ENCODE measurements at places on chromosomes 1 and 21.

DNA sequence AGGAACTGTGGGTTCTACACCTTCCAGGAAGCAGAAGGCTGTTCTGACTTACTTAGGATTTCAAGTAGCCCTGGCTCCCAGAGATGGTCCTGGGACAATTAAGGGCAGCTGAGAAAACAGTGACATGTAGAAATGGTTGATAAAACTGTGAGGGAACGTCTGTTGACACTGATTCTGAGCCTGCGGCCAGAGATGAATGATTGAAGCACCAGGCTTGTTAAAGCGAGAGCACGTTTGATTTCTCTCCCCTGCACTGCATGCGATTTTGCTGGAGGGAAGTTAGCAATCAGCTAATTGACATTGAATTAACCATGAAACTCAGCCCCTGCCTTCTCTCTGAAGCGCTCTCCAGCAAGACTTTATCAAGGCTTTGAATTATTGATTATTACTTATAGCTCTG is 29.9 kb upstream of the POU3F1 start:
- no peak for DNase-seq

GRCh38 chr1:31401241-31401640 is 11.8 kb upstream of the SERINC2 start:
- no peak for DNase-seq

- DNase-seq: no peak
These were observed 201.0 kb downstream of the HS2ST1 start for GRCh38 chr1:87115317-87115890.

- no peak for DNase-seq
These were observed 42.6 kb downstream of the RSPH1 start for GRCh38 chr21:42453224-42453985.

GRCh38 chr1:212237651-212238050 is 47.6 kb upstream of the PPP2R5A start:
- no peak for DNase-seq

DNA sequence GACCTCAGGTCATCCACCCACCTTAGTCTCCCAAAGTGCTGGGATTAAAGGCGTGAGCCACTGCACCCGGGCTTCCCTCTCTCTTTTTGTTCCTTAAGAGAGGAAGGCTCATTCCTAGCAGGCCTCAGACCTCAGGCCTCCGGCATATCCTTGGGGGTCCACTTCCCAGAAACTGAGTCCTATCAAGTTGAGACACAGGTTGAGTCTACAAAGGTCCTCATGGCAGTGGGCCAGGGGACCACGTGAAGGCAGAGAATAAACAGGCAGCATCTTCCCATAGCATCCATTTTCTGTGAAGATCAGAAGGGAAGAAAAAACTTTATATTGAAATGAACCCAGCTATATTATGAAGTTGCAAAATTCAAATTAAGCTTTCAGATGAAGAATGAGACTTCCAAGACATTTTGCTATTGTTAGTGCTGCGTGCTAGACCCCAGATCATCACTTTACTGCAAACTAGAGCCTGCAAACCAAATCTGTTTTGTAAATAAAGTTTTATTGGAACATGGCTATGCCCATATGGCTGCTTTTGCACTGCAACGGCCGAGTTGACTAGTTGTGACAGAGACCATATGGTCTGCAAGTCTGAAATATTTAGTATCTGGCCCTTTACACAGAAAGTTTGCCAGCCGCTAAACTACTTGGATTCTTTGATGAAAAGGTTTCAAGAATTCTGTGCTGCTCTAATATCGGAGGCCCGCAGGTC is 3.5 kb upstream of the CELA2A start:
- no peak for DNase-seq

DNA sequence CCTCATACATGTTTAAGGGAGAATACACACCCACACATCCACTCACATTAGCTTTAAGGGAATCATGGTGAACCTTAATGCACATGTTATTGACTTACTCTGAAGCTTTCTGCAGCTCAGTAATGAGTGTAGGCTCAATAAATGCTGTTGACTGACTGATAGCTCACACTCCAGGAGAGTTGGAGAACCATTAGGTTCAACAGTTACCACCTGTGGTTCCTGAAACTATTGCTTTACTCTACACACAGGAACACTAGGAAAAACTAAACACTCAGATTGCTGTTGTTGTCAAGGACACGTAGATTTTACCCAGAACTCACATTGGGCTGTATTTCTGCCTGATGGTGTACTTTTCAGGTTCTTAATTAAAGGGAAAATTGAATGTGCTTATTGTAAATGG is 37.3 kb downstream of the ZC3H11B start:
- DNase-seq: no peak

DNA sequence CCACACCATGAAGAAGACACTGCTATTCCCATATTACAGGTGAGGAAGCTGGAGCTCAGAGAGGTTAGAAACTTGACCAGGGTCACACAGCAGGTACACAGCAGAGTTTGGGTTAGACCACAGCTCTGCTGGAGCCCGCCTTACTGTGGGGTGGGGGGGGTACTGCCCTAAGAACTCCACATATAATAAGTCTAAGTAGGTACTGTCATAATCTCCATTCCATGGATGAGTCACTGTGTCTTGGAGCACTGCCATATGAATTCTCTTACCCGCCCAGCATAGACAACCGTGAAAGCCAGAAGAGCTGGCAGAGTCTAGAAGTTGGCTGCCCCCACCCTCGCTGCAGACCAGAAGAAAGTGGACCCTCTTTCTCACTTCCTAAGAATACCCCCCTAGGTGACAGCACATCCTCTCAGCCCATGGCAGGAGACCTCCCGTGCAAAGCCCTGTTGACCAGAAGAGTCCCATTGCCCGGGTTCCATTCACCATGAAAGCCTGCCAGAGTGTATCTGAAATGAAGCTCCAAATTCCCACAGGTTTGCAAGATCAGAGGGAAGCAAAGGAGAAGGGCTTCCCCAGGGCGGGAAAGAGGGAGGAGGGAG is 5.2 kb upstream of the PLA2G2D start:
- peak; percentile 40 for DNase-seq

- no peak for DNase-seq
These were observed 17.2 kb downstream of the ATP1A1 start for GRCh38 chr1:116390195-116390594.

DNA sequence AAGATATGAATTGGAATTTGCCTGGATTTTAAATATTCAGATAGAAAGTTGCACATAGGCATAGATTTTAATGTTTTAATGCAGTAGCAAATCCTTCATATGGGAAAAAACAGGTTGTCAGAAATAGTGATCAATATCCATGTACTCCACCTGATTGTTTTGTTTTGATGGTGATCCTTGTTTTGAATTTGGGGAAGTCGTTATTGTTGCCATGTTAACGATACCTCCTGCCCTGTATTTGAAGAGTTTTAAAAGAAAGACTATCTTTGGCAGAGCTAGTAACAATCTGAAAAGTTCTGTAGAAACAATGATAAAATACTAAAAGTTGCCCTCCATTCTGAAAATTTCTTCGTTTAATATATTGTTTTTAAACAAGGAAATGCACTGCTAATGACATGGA is 1.1 kb downstream of the CEP350 start:
- peak; percentile 19 for DNase-seq

- DNase-seq: no peak
These were observed 497.7 kb downstream of the NPHP4 start for GRCh38 chr1:5494518-5494917.

DNA sequence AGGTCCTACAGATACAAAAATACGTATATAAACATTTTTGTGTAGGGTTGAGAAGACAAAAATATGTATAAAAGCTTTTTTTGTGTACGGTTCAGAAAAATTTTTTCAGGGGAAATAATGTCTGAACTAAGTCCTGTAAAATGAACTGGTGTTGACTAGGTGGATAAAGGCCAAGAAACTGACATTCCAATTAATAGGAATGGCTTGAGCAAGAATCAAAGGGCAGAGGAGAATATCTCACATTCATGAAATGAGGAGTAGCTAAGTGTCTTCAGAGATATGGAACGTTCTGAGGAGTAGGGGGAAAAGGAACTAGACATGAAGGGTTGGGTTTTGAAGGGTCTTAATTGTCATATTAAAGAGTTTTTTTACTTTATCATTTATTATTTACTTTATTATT is 231.2 kb downstream of the DENND1B start:
- DNase-seq: no peak

- DNase-seq: no peak
These were observed 10.7 kb downstream of the CASQ2 start for GRCh38 chr1:115757856-115758255.

DNA sequence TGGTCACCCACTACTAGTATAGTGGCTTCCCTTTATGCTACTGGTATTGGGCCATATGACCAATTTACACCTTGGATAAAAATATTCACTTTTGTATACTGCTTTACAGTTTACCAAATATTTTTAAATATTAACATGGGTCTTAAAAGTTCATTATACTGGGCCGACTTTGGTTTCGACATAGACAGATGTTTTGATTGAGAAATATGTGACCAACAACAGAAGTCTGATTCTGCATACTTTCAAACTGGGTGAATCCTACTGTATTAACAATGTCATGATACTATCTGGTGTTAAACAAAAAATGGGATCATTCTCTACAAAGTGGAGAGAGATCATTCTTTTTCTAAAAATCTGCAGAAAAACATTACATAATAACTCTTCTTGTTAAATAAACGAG is 134.8 kb downstream of the AKT3 start:
- DNase-seq: no peak

- no peak for DNase-seq
These were observed 49.7 kb downstream of the MYSM1 start for GRCh38 chr1:58650141-58650540.

GRCh38 chr1:17045634-17046333 is 8.0 kb downstream of the SDHB start:
- DNase-seq: peak; percentile 59

DNA sequence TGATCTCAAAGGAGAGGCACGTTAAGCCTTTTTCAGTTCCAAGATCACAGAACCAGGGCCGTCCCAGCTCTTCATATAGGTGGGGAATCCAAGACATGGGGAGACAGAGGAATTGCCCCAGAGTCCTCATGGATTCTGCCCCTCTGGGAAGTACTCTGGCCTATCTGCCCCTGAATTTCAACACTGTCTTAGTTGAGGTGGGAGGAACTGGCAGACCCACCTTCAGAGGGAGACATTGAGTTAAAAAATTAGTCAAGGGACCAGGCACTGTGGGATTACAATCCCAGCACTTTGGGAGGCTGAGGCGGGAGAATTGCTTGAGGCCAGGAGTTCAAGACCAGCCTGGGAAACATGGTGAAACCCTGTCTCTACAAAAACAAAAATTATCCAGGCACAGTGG is 2.1 kb upstream of the KNCN start:
- no peak for DNase-seq

DNA sequence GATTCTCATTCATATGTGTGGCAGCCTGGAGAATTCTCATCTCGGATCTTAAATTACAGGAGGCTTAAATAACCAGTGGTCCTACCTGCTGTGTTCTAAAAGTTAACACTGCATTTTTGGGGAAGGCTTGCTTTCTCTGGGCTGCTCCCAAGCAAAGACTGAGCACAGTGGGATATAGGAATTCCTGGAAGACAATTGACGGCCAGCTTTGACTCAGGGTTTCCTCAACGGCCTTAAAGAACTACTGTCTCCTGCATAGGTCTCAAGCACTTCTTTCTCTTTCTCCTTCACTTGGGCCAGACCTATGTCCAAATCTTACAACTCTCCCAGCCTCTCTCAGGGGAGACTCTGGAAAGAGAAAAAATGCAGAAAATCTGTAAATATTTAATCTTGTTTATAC is 1.0 kb upstream of the KRTAP13-3 start:
- no peak for DNase-seq

DNA sequence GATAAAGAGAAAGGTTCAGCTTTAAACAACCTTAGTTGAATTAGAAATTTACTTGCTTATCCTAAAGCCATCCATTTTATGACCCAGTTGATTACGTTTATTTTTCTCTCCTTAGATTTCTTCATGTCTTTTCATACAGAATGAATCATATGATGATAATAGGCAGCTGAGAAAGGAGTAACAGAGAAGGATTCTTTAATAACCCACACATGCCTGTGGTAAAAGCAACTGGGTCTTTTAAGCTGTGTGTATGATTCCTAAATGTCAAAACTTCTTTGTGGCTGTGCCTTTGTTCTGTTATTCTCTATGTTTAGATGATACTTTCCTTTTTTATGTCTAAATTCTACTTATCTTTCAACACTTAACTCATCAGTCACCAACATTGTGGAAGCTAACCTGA is 626.5 kb downstream of the NCAM2 start:
- DNase-seq: no peak

GRCh38 chr1:154306151-154306550 is 14.7 kb upstream of the AQP10 start:
- no peak for DNase-seq

- no peak for DNase-seq
These were observed 132.7 kb downstream of the DMRTB1 start for GRCh38 chr1:53591924-53592323.

- DNase-seq: no peak
These were observed 23.5 kb upstream of the ID3 start for GRCh38 chr1:23582820-23583219.

DNA sequence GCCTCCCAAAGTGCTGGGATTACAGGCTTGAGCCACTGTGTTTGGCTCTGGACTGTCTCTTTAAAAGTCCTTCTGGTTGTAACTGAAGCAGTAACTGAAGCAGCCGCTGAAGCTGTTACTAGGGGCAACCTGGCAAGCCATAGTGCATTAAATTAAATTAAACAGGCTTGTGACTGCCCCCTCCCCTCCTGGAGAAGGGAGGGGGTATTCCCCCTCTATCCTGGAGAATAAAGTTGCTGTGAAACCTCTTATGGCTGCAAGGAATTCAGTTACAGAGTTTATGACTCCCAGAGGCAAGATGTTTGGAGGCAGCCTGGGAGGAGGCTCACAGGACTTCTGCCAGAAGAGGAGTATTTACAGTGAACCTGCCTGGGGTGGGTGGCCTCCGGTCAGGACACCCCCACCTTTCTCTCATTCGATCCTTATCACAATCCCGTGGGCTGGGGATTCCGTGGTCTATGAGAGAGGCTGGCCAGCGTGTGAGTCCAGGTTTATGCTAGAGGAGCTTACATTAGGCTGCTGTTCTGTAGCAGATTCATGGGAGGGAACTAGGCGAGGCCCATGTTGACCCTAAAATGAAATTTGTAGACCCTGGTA is 8.3 kb downstream of the TTC22 start:
- no peak for DNase-seq

DNA sequence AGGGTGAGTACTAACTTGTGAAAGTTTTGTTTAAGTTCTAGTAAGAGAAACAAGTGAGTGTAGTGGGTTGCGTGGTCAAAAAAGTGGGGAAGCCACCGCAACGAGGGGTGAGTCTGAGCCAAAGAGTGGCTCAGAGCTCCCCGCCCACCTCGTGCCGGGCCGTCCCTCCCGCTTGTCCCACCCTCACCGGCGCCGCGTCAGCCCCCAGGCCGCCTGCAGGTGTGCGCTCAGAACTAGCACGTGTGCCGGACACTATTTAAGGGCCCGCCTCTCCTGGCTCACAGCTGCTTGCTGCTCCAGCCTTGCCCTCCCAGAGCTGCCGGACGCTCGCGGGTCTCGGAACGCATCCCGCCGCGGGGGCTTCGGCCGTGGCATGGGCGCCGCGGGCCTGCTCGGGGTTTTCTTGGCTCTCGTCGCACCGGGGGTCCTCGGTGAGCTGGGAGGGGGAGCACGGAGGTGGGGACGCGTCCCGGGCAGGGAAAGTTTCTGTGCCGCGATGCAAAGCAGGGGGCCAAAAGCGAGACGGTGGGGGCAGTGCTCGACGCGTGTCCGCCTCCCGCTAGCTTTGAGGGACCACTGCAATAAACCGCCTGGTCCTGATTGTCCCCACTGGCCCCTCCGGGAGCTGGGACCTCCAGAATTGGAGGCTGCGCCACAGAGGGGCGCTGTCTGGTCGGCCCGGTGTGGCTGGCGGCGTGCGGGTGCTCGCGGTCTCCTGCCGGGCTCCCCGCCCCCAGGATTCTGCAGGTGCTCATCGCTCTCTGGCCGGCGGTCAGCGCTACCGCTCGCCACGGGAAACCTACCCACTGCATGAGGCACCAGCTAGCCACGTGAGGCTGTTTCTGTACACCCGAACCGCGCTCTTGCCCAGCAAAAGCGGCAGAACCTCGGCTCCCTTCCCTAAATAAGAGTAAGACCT is at the start of gene CR2:
CR2 (plus strand) TSS at position 283 of the 919 bp plus-strand sequence; CDS start at position 374, 91 bp downstream.
- DNase-seq: peak; percentile 49
